Karpas-422 (cell line): ENCODE measurements at places on chromosomes 2 and 18.

- DNase-seq: no peak
Observed at GRCh38 chr18:39749154-39749553, 2183.6 kb upstream of the CELF4 start.

GRCh38 chr2:170578606-170579005 lies 136.5 kb upstream of the SP5 start:
- DNase-seq: no peak

DNA sequence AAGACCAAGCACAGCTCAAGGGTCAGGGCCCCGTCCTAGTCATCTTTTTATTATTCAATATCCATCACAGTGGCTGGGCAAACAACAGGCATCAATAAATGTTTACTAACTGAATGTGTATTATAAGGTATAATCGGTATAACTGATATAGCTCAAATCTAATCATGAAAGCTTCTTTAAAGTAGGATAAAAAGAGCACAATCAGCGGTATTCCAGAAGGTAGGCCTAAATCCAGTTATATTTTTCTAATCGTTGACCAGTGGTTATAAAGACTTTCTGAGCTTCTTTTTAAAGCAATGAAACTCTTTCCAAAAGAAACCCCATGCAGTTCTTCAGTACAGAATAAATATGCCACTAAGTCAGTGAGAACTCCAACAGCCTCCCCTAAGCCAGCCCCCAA lies 92.1 kb downstream of the SMAD2 start:
- DNase-seq: no peak

GRCh38 chr2:157376041-157376440 lies 50.4 kb upstream of the ERMN start:
- DNase-seq: no peak

DNA sequence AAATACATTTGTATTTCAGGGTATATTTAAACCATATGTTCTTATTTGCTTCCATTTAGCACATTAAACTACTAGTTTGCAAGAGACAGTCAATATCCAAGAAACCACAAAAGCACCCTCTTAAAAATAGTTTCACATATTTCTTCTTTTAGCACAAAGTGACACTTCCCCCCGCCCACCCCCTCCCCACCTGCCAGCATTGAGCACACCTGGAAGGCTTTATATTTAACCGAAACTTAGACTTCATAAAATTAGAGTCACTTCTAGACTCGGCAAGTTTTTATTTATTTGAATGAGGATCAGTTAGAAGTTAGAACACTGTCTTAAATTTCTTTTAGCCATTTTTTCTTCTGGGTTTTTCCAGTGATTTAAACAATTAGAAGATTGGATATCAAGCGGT lies 355.9 kb upstream of the FIGN start:
- no peak for DNase-seq
